ENCODE measurements at places on chromosomes 4 and X.

- peak; percentile 65 for DNase-seq
Measured at GRCh38 chr4:40525752-40526598, 103.7 kb downstream of the RBM47 start.

GRCh38 chrX:38489341-38489740, 72.0 kb upstream of the TSPAN7 start:
- DNase-seq: no peak

DNA sequence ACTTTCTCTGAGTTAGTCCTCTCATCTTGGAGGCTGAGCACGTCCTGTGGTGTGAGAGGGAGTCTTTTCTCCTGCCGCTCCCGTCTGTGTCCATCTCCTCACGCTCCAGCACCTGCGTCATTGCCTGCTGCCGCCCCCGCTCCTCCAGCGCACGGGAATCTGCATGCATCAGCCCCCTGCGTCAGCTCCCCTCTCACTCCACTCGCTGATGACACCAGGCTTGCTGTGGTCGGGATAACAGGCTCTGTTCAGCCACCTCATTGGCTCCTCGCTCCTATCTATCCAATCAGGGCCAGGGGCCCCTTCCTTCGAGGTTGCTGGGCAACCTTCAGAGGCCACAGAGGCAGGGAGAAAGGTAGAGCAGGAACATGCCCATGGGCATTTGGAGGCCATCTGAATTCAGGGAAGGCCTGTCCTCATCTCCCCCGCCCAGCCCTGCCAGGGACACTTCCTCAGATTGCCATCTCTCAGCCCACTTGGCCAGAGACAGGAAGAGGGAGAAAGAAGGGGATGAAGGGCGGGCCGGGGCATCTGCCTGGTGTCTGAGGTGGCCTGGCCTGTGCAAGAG, 9.3 kb downstream of the ZNF185 start:
- DNase-seq: peak; percentile 56

GRCh38 chr4:68617003-68617698, 41.0 kb upstream of the UGT2B17 start:
- DNase-seq: no peak

GRCh38 chrX:72621625-72622485, 49.2 kb upstream of the HDAC8 start:
- DNase-seq: no peak

DNA sequence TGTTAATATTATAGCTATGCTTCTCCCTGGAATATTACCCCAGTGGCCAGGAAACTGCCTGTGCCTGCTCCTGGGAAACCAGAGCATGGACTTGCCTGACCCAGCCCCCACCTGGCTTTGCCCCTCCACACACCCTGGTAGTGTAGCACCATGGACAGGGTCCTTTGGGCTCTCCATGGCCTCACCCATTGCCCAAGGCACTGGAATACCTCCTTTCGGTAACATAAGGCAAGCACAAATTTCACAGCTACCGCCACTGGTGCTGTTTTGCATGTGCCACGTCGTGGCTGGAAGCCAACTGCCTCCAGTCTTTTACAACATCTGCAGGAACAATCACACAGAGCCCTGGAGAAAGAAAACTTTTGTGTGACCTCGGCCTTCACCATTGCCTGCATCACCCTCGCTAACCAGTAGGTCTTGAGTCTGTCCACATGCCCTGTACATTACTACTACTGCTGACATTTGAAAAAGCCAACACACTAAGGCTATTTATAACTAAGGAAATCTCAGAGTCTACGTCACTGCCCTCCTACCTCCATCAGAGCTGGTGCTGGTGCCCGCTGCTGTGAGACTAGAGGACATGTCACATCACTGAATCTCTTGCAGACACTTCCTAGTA, 47.7 kb downstream of the HPGD start:
- no peak for DNase-seq

DNA sequence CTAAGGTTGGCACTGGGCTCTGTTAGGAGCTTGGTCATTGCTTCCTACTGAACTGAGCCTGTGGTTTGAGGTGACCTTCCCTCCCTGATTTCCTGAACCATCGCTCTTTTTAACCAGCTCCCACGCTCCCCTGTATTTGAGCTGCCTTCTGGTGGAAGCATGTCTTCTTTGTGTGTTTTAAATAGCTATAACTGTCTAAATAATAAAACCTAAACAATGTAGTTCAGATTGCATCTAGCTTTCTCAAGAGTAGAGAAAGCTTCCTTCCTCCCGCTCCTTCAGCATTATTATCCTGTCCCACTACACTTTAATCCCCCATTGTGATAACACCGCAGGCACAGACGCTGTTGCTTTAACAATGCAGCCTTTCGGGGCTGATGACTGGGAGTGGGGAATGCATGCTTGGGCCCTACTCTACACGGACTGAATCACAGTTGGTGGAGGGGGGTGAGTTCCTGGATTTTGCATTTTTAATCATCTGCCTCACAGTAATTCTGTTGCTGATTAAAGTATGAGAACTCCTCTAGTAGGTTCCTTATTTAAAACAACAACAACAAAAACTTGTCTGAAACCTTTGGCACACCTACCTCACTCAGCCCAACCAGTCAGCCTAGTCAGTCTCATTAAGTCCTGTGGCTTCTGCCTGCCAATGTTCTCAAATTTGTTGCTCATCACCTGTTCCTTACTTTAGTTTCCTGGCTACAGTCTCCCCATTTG, 6.6 kb downstream of the SMS start:
- no peak for DNase-seq
